Neural crest cell (in vitro differentiated cells): ENCODE measurements at places on chromosomes 3 and 15.

- DNase-seq = peak; percentile 4
These were observed 52.6 kb downstream of the NSUN3 start for GRCh38 chr3:94115482-94115881.

GRCh38 chr3:7588236-7588635 is 727.3 kb downstream of the GRM7 start:
- DNase-seq = no peak

DNA sequence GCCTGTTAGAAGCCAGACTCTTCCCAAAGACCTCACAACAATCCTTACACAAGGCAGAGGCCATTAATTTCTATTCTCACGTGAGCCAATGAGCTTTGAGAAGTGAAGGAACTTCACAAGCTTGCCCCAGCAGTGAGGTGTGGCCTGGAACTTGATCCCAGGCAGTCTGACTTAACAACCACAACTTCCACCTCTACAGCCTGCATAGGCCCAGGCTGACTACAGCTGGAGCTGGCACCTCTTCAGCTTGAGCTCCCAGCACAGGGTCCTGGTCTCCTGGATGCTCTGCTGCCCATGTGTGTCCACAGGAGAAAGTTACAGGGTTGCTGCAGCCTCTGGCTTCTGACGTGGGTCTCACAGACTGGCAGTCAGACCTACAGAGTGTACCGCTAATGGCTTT is 111.0 kb downstream of the ERC2 start:
- DNase-seq = no peak

DNA sequence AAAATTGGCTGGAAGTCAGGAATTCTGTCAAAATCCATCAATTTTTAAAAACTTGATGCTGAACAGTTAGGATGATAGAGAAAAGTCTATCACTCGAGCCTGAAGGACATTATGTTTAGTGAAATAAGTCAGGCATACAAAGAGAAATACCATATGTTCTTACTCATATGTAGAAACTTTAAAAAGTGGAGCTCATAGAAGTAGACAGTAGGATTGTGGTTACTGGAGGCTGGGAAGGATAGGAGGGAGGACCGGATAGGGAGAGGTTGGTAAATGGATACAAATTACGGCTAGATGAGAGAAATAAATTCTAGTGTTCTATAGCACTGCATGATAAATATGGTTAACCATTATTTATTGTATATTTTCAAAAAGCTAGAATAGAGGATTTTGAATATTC is 389.5 kb upstream of the RASGRP1 start:
- DNase-seq = no peak

DNA sequence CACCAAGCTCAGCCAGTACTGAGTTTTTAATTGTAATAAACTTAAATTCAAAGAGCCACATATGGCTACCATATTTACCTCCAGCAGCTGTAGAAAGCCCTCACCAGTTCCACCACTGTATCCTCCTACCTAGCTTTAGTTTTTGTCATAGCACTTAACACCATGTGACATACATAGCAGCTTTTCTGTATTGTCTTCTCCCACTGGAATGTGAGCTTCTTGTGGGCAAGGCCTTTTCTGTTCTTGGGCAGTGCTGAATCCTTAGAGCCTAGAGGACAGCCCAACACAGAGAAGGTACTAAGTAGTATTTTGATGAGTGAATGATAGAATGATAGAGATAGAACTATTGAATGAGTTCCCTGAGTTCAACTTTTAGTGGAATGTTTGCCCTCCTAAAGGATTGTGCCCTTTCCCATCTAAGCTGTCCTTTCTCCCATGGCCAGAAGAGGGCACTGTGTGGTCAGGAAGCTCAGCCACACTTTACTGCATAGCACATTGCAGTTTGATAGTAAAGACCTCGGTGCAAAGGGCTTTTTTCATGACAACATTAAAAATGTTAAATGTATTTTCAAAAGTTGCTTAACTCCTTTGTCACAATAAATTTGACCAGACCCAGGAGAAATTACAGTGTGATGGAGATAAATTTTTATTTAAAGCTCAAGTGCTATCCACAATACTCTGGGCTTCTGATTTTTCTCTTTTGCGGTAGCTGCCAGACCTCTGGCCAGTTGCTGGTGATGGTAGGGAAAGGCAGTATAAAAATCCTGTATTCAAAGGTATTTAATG is 115.8 kb downstream of the GHSR start:
- peak; percentile 60 for DNase-seq

GRCh38 chr15:99454941-99455788 is 110.6 kb upstream of the MEF2A start:
- no peak for DNase-seq

GRCh38 chr3:169173636-169174035 is 489.9 kb downstream of the MECOM start:
- no peak for DNase-seq

DNA sequence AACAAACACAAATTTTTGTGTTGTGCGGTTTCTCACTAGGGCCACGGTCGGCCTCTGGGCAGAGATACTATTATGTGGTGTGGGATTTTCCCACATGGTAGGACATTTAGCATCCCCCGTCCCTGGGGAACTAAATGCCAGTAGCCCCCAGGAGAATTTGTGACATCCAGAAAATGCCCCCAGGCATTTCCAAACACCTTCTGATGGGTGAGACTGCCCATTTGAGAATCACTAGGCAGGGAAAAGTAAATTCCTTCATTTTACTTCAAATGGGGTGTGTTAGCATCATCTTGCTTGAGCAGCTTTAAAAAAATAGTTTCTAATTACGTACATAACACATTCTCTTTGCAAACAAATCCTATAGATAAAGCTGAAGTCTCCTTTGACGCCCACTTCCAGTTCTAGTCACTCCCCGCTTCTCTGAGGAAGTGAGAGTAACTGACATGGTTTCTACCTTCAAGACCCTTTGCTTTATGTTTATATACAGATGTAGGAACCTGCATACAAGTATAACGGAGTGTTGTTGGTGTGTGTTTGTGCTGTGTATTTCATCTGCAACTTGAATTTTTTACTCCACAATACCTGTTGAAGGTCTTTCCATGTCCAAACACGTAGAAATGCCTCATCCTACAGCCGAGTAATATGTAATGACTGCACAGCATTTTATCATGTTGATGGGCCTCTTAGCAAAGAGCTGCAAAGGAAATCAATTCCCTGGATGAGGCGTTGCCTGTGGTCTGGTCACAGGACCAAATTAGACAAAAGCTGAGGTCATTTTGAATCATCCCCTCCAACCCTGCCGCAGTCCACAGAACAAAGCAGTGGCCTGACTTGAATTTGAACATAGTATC is 31.4 kb upstream of the ZBTB38 start:
- no peak for DNase-seq

- DNase-seq = no peak
These were observed 884 bp upstream of the GLYCTK start for GRCh38 chr3:52286777-52287110.

GRCh38 chr3:179743913-179744312 is 91.1 kb downstream of the USP13 start:
- DNase-seq = no peak

- DNase-seq = no peak
These were observed 167.4 kb downstream of the NTRK3 start for GRCh38 chr15:88089024-88089620.

- no peak for DNase-seq
These were observed 59.1 kb downstream of the CCNL1 start for GRCh38 chr3:157100608-157101396.

GRCh38 chr3:134898181-134898754 is 103.2 kb downstream of the EPHB1 start:
- no peak for DNase-seq

- DNase-seq = no peak
These were observed 60.3 kb downstream of the UBE3A start for GRCh38 chr15:25378501-25378901.

DNA sequence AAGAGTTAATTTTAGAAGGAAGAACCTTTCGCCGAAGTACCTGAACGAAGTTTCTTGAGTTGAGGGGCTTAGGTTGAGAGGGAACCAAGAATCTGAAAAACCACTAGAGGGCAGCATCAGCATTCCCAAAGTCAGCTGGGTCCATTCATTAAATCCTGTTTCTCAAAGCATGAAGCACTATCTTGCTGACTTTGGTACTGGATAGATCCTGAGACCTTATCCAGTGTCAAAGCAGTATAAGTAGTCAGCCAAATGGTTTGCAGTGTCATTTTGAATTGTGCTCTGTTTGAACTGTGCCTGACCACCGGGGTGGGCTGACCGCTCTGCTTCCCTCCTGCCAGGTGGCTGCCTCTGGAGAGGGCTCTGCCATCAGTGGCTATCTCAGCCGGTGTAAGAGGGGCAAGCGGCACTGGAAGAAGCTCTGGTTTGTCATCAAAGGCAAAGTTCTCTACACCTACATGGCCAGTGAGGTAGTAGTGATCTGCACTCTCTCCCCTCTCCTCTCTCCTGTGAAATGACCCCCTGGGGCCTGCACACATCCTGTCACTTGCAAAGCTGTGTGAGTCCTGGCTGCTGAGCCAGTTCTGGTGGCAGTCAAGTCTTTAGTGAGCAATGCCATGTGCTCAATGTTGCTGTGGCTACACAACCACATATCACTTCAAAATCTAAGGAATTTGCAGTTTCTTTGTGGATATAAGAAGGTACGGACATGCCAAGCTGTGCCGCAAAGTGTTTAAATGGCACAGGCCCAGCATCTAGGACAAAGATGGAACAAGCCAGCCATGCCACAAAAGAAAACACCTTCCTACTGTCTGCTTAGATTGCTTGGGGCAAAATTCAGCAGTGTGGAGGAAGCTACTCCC is 21.4 kb upstream of the NR2C2 start:
- peak; percentile 38 for DNase-seq

DNA sequence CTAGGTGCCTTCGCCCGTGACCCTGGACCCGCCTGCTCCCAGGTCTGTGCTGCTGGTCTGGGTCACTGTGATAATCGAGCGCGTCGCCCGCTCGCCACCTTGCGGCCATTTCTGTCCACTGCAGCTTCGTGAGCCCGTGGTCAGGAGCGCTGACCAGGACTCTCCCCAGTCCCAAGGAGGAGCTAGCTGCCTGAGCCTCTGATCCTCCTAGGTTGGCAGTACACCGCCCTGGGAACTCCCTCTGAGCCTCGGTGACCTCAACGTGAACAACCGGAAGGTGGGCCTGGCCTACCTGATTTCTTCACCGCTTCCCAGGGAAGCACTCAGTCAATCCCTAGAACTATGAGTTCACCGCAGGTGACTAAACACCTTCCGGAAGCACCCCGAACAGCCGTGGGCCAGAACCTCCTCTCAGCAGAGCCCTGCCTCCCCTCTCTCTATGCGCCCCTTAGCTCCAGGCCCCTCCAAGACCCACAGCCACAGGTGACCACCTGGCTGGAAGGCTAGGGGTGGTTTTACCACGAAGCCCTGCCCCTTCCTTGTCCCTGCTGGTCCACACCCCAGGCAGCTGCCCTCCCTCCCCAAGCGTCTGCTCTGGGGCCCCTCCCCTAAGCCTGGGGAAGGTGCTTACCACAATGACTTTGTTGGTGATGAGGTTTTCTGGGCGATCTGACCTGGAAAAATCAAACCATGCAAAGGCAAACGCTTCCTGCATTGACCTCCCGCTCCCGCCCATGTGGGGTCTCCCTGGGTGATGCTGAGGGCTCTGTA is 9.7 kb downstream of the PLA2G4D start:
- DNase-seq = peak; percentile 70

- DNase-seq = no peak
These were observed 392.6 kb upstream of the TPM1 start for GRCh38 chr15:62649793-62650420.

- DNase-seq = no peak
These were observed 1.1 kb upstream of the BCL2L10 start for GRCh38 chr15:52113708-52114107.

GRCh38 chr3:188542196-188542595 is 388.2 kb downstream of the LPP start:
- DNase-seq = no peak

DNA sequence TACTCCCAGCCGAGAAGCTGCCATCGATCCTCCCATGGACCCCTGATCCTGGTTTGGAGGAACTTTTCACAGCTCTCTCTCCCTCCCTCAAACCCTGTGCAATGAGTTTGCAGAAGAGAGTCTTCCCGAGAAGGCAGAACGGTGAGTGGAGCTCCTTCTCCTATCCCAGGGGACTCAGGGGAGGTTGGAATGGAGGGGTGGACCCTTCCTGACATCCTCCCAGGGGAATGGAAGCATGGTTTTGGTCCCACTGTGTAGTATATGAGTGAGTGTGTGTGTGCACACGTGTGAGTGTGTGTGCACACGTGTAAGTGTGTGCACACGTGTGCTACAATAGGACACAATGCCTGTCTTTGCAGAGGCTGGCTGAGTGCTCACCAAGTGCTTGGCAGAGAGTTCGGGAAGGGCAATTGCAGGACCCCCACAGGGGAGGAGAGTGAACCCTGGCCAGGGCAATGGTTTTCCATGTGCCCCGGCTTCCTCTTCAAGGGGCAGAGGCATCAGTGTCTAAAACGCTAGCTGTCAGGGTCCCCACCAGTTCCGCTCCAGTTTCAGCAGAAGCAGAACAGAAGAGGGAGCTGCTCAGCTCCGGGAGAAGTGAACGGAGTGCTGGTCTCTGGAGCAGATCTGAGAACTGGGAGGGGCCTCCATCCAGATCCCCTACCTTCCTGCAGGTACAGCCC is 13.8 kb upstream of the IL16 start:
- DNase-seq = no peak

GRCh38 chr3:165111401-165111800 is 33.1 kb upstream of the SI start:
- no peak for DNase-seq

DNA sequence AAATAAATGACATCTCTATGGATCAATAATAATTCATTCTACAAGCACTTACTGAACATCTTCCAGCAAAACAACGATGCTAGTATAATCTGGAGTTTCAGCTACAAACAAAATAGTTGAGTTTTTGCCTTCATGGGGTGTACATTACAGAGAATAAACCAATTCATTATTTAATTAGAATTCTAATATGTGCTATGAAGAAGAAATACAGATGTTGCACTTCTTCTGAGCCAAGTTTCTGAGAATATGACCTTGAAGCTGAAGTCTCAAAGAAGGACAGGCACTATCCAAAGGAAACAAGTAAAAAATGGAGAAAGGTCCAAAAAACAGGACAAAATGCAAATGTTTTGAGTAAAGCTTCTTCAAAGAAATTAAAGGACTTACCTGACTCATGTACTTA is 94.2 kb downstream of the SENP7 start:
- no peak for DNase-seq

GRCh38 chr15:67537771-67538170 is 4.7 kb upstream of the MAP2K5 start:
- no peak for DNase-seq

- DNase-seq = no peak
These were observed 13.3 kb upstream of the MYZAP start for GRCh38 chr15:57578288-57578900.

DNA sequence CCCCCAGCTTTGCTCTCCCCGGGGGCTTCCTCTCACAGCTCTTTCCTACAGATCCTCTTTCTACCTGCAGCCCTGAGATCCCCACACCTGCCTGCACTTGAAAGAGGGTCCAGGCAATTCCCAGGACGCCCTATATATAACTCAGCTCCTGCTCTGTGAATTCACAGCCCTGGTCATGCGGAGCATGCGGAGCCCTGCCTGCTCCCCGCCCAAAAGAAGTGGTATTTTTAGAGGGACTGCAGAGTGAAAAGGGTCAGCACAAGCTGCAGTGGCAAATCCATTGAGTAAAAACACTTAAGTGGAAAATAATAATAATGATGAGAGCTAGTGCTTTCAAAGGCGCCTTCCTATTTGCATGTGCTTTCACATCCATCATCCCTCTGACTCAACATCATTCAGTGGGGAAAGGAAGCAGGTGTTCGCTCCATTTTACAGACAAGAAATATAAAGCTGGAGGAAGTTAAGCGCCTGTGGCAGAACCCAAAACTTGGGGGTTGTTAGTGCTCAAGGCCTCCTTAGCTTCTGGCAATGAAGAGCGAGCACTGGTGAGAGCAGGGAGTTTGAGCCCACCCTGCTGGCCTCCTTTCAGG is 76.3 kb upstream of the LIPC start:
- DNase-seq = no peak
